ENCODE measurements at places on chromosomes 3 and 15. TPM values are rescaled to one million over a fixed set of nuclear protein-coding genes. Genes with fewer than 3 reads are reported as not detected.

DNA sequence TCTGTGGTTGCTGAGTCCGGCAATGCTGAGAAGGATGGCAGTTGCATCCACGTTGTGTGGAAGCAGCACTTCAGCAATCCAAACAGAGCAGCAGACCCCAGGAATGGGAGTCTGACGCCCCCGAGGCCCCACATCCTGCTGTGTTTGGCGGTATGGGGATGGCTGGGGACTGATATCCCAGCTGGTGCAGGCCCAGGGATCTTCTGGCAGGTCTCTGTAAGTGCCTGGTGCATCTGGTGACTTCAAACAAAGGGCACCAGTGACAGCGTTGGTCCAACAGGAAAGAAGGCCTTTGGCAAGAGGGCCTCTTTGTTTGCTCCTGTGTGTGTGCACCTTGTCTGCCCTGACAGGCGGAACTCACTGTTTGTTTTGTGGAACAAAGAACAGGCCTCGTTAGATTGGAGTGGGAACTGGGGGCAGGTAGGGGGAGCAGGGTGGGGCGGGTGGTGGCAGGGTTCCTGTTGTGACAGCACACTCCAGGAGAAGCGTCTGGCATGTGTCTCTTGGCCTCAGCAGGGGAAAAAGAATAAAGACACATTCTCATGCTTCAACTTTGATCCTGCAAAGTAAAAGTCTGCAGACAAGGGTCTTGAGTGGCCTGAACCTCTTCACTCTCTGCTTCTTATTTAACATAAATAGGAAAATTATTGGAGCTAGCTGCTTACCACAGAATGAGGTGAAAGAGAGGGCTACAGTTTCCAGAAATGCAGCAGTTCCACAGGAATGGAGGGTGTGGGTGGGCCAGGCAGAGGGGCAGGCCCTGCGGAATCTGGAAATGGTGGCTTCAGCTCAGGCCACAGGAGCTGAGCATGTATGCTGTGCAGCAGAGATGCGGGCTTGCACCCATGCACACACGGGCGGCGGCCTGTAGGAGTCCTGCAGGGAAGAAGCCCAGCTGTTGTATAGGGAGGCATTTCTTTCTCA lies 94.5 kb upstream of the MYZAP start:
- no peak overlapping the region for H3K4me3 ChIP-seq
- peaks cover 43% of the 10 kb centered on the region for H3K4me1 ChIP-seq
- H3K27ac ChIP-seq, result no peak overlapping the region
- no peaks in the 10 kb centered on the region for H3K36me3 ChIP-seq

DNA sequence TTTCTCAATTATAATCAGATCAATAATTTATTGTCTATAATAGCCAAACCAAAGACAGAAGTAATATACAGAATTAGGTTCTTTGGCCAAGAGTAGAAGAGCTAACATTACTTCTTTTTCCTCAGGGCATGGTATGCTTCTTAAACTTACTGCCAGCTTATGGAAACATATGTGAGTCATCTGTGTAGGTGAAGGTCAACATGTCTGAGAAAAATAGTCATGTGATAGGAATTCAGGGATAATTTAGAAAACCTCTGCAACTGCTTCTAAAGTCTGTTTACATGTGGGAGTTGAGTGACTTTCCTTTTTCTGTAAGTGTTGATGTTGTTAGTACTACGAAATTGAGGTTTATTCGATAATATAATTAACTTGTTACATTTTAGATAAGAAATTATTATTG lies 19.2 kb upstream of the MAP6D1 start:
- H3K27ac ChIP-seq, result no peak overlapping the region
- H3K4me3 ChIP-seq, result no peak overlapping the region
- H3K36me3 ChIP-seq, result peaks cover 40% of the 10 kb centered on the region
- no peaks in the 10 kb centered on the region for H3K4me1 ChIP-seq
- no peak for DNase-seq

DNA sequence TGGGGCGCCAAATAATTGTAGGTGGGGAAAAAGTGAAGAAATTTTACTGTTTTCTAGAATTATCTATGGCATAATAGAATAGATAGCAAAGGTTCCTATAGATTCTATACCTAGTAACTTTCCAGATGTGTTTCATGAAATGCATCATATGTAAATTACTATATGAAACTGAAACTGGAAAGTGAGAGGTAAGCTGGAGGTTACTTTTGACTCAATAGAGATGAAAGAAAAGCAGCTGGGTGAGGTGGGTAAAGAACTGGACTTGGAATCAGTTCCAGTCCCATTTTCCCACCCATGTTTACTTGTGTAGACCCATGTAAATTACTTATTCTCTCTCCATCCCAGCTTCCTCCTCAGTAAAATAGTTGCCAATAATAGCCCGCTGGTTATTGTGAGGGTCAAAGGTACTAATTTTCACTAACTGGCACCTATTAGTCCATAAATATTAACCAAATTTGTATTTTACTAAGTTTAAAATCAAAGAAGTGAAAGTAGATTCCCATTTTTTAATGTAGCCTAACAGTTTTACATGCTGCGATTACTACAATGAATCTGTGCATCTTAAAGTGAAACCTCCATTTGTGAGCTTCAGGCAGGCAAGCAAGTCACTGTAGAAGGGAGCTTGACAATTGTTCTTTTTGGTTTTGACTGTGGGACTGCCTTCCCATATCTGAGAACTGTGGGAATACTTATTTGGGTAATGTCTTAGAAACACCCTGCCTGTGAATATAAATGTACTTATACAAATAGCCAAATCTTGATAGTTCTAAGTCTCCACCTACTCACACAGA lies 312.1 kb downstream of the SLC9A9 start:
- DNase-seq, result no peak
- H3K4me3 ChIP-seq, result peak overlapping the region; percentile 13
- H3K27ac ChIP-seq, result no peak overlapping the region

DNA sequence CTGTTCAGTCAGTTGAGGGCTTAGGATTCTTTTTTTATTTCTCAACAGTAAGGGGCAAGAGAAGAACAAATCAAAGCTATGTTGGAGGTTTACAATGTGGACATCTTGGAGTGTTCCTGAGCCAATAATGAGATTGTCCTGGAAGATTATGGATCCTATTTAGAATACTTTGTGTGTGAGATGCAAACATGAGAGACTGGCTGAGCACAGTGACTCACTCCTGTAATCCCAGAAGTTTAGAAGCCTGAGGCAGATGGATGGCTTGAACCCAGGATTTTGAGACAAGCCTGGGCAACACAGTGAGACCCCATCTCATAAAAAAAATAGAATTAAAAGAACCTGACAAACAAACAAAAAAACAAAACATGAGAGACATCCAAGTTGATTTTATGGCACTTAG lies 351.6 kb downstream of the GAP43 start:
- no peaks in the 10 kb centered on the region for H3K4me1 ChIP-seq
- no peak for DNase-seq
- no peaks in the 10 kb centered on the region for H3K36me3 ChIP-seq
- H3K4me3 ChIP-seq, result no peak overlapping the region
- H3K27ac ChIP-seq, result no peak overlapping the region
- H3K27me3 ChIP-seq, result no peaks in the 10 kb centered on the region

DNA sequence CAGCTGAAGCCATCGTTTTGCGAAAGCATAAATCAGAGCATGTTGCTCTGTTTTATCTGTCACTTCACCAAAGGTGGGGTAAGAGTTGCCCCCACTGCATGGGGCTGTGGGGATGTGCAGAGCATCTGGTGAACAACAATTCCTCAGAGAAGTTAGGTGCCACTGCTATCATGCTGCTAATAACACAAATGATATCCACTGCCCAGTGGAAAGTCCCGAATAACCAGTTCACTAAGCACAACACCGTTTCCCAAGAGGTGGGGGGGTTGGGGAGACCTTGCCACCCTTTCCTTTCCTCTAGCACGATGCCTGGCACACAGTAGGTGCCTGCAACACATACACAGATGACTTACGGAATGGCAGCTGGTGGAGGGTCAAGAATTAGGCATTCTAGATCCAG lies 38.6 kb downstream of the FAM3D start:
- no peaks in the 10 kb centered on the region for H3K36me3 ChIP-seq
- H3K27ac ChIP-seq, result no peak overlapping the region
- H3K4me1 ChIP-seq, result no peaks in the 10 kb centered on the region
- DNase-seq, result no peak

Gene GUCA1C
- not detected for total RNA-seq

- no peaks in the 10 kb centered on the region for H3K36me3 ChIP-seq
- H3K27ac ChIP-seq, result no peak overlapping the region
- H3K27me3 ChIP-seq, result no peaks in the 10 kb centered on the region
Observed at GRCh38 chr3:5347486-5347885, 160.0 kb downstream of the EDEM1 start.

DNA sequence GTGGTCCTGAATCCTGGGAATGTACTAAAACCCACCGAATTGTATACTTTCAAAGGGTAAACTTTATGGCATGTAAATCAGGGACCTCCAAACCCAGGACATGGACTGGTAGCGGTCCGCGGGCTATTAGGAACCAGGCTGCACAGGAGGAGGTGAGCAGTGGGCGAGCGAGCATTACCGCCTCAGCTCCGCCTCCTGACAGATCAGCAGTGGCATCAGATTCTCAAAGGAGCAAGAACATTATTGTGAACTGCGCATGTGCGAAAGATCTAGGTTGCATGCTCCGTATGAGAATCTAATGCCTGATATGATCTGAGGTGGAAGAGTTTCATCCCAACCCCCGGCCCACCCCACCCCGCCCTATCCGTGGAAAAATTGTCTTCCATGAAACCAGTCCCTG lies 22.2 kb downstream of the HEG1 start:
- DNase-seq, result no peak
- H3K4me1 ChIP-seq, result peaks cover 31% of the 10 kb centered on the region
- H3K27ac ChIP-seq, result no peak overlapping the region
- H3K4me3 ChIP-seq, result no peak overlapping the region
- no peaks in the 10 kb centered on the region for H3K27me3 ChIP-seq
- peaks cover 7% of the 10 kb centered on the region for H3K36me3 ChIP-seq

Gene LMAN1L
- not detected for total RNA-seq

Gene CPA3
- 19.5 TPM for total RNA-seq

Gene MAGI1
- 48.2 TPM for total RNA-seq

GRCh38 chr3:4416427-4416945 lies 50.6 kb downstream of the SUMF1 start:
- no peaks in the 10 kb centered on the region for H3K27me3 ChIP-seq
- no peaks in the 10 kb centered on the region for H3K36me3 ChIP-seq
- peaks cover 30% of the 10 kb centered on the region for H3K4me1 ChIP-seq
- H3K27ac ChIP-seq, result peak overlapping the region; percentile 85
- H3K4me3 ChIP-seq, result no peak overlapping the region

Gene ATR
- 41.6 TPM for total RNA-seq

DNA sequence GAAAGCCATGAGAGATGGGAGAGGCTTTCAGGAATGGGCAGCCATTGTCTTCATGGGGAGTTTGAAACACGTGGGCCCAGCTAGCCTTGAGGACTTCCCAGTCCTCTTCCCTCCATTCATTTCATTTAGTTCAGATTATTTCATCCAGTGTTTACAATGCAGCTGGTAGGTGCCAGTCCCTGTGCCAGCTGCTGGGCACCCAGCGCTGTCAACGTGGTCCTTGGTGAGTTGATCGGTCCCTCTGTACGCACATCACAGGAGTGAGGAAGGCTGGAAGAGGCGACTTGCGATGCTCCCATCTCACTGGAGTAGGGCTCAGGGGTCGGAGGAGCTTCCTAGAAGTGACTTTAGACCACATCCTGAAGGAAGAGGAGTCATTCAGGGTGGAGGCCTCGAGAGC lies 206.4 kb upstream of the BHLHE40 start:
- H3K4me3 ChIP-seq, result no peak overlapping the region
- H3K27me3 ChIP-seq, result no peaks in the 10 kb centered on the region
- H3K4me1 ChIP-seq, result peaks cover 27% of the 10 kb centered on the region
- H3K36me3 ChIP-seq, result peaks cover 16% of the 10 kb centered on the region

Gene CSTA
- not detected for total RNA-seq

- H3K4me3 ChIP-seq, result no peak overlapping the region
- no peak overlapping the region for H3K27ac ChIP-seq
- H3K36me3 ChIP-seq, result no peaks in the 10 kb centered on the region
- no peaks in the 10 kb centered on the region for H3K27me3 ChIP-seq
- H3K4me1 ChIP-seq, result no peaks in the 10 kb centered on the region
- no peak for DNase-seq
Observed at GRCh38 chr3:181578743-181579142, 133.0 kb upstream of the SOX2 start.

DNA sequence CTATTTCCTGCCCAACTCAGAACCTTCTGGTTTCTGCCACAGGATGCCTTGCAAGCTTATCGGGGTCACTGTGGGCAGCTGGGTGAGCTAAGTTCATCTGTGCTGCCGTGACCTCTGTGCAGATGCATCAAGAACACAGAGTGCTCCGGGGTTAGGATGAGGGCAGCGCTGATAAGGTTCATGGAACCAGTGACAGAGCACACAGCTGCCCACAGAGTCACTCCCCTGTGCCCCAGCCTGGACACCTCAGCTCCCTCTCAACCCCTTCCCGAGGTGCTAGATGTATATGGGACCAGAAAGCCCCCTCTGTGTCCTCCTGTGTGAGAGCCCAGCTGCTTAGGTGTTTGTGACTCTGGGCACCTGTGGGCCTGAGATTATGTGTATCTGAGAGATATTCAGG lies 15.8 kb upstream of the ALAS1 start:
- no peak overlapping the region for H3K27ac ChIP-seq
- no peaks in the 10 kb centered on the region for H3K27me3 ChIP-seq
- no peaks in the 10 kb centered on the region for H3K36me3 ChIP-seq
- H3K4me1 ChIP-seq, result peaks cover under 1% of the 10 kb centered on the region
- no peak overlapping the region for H3K4me3 ChIP-seq

Gene TXNRD3
- total RNA-seq, result 7.4 TPM

Gene ARHGAP31
- total RNA-seq, result 20.8 TPM

- no peaks in the 10 kb centered on the region for H3K4me1 ChIP-seq
- no peak overlapping the region for H3K4me3 ChIP-seq
- DNase-seq, result no peak
- no peaks in the 10 kb centered on the region for H3K27me3 ChIP-seq
- no peak overlapping the region for H3K27ac ChIP-seq
Observed at GRCh38 chr3:150519026-150519425, 27.3 kb downstream of the SERP1 start.

Gene PLA2G4D
- total RNA-seq, result not detected

DNA sequence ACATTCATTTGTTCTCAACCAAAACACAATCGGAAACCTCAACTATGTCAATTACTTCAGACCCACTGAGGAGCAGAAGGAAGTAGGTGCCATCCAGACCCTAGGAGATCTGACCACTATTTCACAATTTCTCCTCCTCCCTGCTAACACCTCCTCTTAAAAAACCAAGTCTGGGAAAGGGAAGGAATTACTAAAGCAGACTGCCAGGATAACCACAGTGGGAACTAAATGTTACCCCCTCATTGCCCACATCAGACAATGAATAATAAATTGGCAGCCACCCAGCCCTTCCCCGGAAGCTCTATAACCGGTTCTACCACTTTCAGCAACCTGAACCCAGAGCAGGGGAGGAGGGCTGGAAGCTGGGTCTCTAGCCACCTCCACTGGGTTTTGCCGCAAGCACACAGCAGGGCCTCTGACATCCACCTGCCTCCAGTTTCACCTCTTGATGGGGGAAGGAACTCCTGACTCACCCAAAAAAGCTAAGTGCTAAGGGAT lies 17.6 kb downstream of the C15orf62 start:
- DNase-seq, result no peak
- H3K4me1 ChIP-seq, result peaks cover 14% of the 10 kb centered on the region
- no peaks in the 10 kb centered on the region for H3K27me3 ChIP-seq
- H3K27ac ChIP-seq, result no peak overlapping the region
- no peaks in the 10 kb centered on the region for H3K36me3 ChIP-seq

Gene GPR87
- total RNA-seq, result not detected

Measured in thoracic aorta (tissue), 2 donors.